ENCODE measurements at places on chromosomes 4 and X.

- no peak for DNase-seq
Observed at GRCh38 chr4:127698789-127699200, 31.4 kb upstream of the SLC25A31 start.

- no peak for DNase-seq
Observed at GRCh38 chrX:147749308-147749707, 162.4 kb upstream of the FMR1 start.

DNA sequence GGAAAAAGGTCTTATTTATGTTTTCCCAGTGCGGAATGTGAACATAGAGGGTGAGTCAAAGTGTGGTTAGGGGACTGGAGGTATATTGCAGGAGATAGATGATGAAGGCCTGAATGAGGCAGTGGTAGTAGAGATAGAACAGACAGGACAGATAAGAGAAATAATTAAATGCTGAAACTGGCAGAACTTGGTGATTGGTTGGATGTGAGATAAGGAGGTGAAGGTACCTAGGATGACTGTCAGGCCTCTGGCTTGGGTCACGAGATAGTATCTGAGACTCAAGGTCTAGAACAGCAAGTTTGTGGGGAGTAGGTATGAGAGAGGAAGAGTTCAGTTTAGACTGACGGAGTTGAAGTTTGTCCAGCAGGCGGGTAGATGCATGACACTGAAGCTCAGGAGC, 3.5 kb downstream of the MND1 start:
- DNase-seq: no peak

DNA sequence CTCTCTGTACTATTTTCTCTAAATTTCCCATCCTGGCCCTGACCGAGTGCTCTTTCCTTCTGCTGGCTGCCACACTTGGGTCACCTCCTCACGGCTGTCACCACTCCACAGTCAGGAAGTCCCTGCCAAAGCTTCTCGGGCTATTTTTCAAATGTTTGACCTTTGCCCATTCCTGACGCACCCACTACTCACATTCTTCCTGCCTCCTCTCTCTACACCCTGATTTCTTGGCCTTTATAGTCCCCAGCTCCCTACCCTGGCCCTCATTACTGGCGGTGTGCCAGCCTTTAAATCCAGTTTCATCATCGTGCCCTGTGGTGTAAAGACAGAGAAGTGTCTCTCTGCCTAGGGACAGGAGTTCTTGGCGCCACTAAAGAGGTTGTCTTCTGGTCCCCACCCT, 46.4 kb upstream of the GATB start:
- DNase-seq: no peak

GRCh38 chrX:23792861-23793553, 10.0 kb downstream of the SAT1 start:
- DNase-seq: no peak

GRCh38 chrX:56787734-56788152, 58.7 kb downstream of the NBDY start:
- DNase-seq: no peak

GRCh38 chr4:168942985-168943384, 67.1 kb downstream of the CBR4 start:
- DNase-seq: no peak

- no peak for DNase-seq
Observed at GRCh38 chrX:153569475-153569874, 29.5 kb downstream of the CCNQ start.

GRCh38 chr4:95550115-95550987, 1.6 kb upstream of the UNC5C start:
- DNase-seq: no peak

GRCh38 chr4:26152056-26152455, 168.8 kb upstream of the RBPJ start:
- no peak for DNase-seq

DNA sequence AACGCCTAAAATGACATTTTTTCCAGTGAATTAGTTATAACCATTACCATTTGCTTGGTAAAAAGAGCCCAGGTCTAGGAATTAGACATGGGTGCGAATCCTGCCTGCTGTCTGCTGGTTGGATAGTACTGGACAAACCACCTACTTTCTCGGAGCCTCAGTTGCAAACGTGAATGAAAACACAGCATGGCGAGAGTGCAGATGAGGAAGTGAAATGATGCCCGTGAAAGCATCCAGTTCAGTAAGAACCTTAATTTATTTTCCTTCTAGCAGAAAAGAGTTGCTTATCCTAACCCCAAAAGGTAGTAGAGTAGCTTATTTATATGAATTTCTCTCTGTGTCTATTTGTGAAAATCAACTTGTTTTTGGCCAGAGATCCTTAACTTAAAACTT, 171.4 kb upstream of the GALNT7 start:
- no peak for DNase-seq
